ENCODE measurements at places on chromosomes 7 and 10. TPM values are rescaled to one million over a fixed set of nuclear protein-coding genes. Genes with fewer than 3 reads are reported as not detected.

TNRC18 gene
- total RNA-seq, result 27.7 TPM

NOC3L gene
- 10.0 TPM for total RNA-seq

CRTAC1 gene
- 2.3 TPM for total RNA-seq

VSTM4 gene
- total RNA-seq, result 21.1 TPM

ADAM22 gene
- 1.9 TPM for total RNA-seq

CDHR1 gene
- total RNA-seq, result 0.41 TPM

GPR15LG gene
- not detected for total RNA-seq

MOGAT3 gene
- not detected for total RNA-seq

ARHGAP22 gene
- total RNA-seq, result 3.8 TPM

CYP2W1 gene
- not detected for total RNA-seq

SAP25 gene
- total RNA-seq, result 1.1 TPM

LRRC18 gene
- not detected for total RNA-seq

FEZF1 gene
- not detected for total RNA-seq

CCDC3 gene
- total RNA-seq, result 5.8 TPM

AGAP4 gene
- total RNA-seq, result 6.0 TPM

AKR1D1 gene
- total RNA-seq, result not detected

OPN1SW gene
- total RNA-seq, result not detected

CCDC172 gene
- total RNA-seq, result not detected

COL1A2 gene
- total RNA-seq, result 96.6 TPM
